ENCODE measurements at places on chromosomes 3 and 15. TPM values are rescaled to one million over a fixed set of nuclear protein-coding genes. Genes with fewer than 3 reads are reported as not detected.

Gene KBTBD12
- total RNA-seq = not detected

Gene LMAN1L
- total RNA-seq = not detected

Gene WDR93
- not detected for total RNA-seq

Gene FGF12
- total RNA-seq = not detected

Gene LRRIQ4
- not detected for total RNA-seq

Gene GCSAM
- total RNA-seq = not detected

Gene LARP6
- total RNA-seq = 78.3 TPM

Gene IQCF5
- not detected for total RNA-seq

Gene FAM43A
- 3.1 TPM for total RNA-seq

Gene TNFAIP8L3
- 0.83 TPM for total RNA-seq

Gene CCR9
- total RNA-seq = not detected

Gene C3orf49
- not detected for total RNA-seq

Gene DNAJA4
- total RNA-seq = 0.18 TPM

Gene TWF2
- 111 TPM for total RNA-seq

Gene WDR72
- not detected for total RNA-seq

Gene COLQ
- 0.18 TPM for total RNA-seq

Gene LSMEM2
- under 0.01 TPM for total RNA-seq

Gene MASP1
- total RNA-seq = 13.1 TPM

Gene BHLHE40
- 22.8 TPM for total RNA-seq

Gene GADL1
- total RNA-seq = not detected

Gene ADAMTS7
- total RNA-seq = 0.83 TPM

Gene RYR3
- total RNA-seq = 0.18 TPM

Gene GPR149
- total RNA-seq = not detected

Gene DGKG
- total RNA-seq = 2.5 TPM

Gene ISLR
- under 0.01 TPM for total RNA-seq

Gene SKOR1
- total RNA-seq = not detected

Gene GOLGA6B
- not detected for total RNA-seq

Gene DPPA2
- total RNA-seq = not detected

Gene BTLA
- total RNA-seq = not detected

Gene AGTR1
- 3.3 TPM for total RNA-seq

Gene TF
- total RNA-seq = not detected

Gene ATP2B2
- under 0.01 TPM for total RNA-seq

Gene ADCY5
- 0.56 TPM for total RNA-seq
